ENCODE measurements at places on chromosomes 16 and 17.
A peak's percentile ranks its signal among the peaks of the same experiment; 100 is the strongest.

DNA sequence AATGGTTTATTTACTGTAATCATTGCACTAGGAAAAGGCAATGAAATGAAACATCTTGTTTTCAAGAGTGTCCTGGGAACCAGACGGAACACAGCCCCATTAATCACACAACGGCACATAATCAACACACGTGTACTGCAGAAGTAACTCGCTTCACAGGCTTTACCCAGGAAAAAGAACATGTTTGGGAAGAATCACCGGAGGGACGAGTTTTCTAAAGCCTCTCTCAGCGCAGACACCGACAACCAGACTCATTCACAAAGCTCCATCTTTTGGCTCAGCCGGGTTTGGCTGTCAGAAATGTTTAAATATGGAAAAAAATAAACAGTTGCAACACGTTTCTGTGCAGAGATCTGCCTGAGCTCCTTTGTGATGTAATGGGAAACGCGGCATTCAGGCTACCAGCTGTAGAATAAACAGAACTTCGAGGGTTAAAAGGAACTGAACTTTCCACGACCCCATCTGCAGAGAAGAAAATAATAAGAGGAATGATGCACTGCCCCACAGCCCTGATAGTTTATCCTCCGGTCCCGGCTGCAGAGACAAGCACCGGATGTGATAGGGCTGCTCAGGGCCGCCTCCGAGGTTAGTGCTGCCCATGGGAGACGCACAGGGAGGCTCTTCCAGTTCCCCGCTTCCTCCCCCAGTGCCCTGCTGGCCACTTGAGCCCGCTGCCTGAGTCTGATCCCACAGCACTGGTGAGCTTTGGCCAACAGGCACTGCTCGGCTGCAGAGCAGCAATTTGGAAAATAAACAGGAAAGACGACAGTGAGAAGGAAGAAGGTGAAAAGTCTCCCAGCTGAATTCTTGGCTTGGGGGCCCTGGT is 119.8 kb downstream of the HIC1 start:
- DNase-seq, result peak; percentile 94

DNA sequence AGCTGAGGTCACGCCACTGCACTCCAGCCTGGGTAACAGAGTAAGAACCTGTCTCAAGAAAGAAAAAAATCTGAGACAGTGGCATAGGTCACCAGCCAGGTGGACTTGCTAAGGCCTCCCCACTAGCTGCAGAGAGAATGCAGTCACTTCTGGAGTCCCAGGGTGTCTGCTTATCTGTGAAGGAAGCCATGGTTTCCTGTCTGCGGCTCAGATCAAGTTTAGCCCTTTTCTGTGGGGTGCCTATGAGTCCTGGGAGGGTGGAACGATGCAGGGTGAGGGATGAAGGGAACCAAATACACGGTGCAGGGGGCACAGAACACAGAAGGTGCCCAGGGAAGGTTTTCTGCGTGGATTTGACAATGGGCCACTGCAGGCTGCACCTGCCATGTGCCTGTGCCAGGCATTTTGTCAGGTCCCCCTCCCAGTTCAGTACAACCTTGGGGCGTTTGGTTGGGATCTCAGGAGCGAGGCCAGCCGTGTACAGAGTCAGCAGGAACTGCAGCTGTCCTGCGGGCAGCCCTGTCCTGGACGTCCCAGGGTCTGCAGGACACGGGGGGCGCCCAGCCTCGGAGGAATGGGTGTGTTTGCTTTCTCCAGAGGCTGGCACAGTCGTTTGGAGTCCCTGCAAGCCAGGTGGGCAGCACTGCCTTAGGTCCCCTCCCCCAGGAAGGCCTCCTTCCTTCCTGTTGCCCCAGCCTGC is 41.8 kb downstream of the RAB11FIP4 start:
- no peak for DNase-seq

- peak; percentile 55 for DNase-seq
Measured at GRCh38 chr17:41792845-41793783, 6.6 kb upstream of the JUP start.

DNA sequence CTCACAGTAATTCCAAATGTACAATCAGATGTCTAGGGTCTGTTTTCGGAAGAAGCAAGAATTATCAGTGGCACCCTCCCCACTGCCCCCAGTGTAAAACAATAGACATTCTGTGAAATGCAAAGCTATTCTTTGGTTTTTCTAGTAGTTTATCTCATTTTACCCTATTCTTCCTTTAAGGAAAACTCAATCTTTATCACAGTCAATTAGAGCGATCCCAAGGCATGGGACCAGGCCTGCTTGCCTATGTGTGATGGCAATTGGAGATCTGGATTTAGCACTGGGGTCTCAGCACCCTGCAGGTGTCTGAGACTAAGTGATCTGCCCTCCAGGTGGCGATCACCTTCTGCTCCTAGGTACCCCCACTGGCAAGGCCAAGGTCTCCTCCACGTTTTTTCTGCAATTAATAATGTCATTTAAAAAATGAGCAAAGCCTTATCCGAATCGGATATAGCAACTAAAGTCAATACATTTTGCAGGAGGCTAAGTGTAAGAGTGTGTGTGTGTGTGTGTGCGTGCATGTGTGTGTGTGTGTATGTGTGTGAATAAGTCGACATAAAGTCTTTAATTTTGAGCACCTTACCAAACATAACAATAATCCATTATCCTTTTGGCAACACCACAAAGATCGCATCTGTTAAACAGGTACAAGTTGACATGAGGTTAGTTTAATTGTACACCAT is 59.7 kb downstream of the HLF start:
- no peak for DNase-seq

GRCh38 chr16:19084139-19084538 is 16.7 kb downstream of the COQ7 start:
- DNase-seq, result no peak

DNA sequence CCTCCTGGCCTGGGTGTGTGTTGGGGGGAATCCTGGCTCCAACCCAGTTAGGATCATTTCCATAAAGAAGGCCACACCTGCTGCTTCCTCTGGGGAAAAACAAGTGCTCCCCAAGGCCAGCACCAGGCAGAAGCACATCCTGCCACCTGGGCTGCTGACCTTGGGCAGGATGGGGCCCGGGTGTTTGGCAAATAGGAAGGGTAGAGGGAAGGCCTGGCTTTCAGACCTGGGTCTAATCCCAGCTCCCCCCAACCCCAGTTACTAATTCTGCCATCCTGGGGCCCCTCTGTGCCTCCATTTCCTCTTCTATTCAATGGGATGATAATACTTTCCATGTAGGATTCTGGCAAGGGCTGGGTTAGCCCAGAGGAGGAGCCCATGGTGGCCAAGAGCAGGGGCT is 3.0 kb upstream of the NLRC5 start:
- DNase-seq, result no peak

DNA sequence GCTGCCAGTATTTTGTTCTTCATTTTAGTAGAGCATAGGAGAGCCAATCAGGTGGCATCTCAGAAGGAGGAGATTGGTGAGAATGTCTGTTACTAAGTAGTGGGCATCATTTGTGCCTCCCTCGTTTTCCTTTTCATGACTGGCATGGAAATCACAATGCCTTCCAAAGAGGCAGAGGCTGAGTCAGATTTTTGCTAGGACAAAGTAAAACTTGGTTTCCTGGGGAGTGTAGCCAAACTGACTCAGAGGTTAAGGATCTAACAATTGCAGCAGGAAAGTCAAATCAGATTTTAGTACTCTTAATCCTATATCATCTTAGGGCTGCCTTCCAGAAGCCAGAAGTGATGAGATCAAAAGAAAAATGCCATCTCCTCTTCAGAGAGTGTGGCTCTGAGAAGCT is 138.7 kb downstream of the ANKFN1 start:
- peak; percentile 71 for DNase-seq

DNA sequence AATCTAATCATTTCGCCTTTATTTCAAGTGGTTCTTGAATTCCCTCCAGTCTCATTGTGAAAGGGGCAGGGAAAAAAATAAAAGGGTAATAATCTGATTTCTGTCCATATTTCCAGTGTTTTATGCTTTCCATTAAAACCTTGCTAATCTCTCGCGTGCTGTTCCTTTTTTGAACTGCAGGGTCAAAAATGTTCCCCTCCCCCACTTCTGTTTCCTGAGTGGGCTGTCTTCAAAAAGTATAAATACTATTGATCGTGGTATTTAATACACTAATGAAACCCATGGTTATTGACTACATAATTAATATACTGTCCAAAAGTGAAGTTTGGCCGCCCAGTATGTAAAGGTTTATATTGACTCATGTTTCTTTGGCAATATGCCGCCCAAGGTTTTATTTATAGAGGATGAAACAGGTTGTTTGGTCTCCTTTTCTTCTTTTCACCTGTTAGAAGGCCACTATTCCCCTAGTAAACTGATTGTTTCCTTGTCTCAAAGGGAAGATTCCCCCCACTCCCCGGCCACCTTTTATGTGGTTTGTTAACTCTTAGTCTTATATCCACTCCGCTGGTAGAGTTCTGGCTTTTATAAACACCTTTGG is 69.7 kb downstream of the RPA1 start:
- no peak for DNase-seq

DNA sequence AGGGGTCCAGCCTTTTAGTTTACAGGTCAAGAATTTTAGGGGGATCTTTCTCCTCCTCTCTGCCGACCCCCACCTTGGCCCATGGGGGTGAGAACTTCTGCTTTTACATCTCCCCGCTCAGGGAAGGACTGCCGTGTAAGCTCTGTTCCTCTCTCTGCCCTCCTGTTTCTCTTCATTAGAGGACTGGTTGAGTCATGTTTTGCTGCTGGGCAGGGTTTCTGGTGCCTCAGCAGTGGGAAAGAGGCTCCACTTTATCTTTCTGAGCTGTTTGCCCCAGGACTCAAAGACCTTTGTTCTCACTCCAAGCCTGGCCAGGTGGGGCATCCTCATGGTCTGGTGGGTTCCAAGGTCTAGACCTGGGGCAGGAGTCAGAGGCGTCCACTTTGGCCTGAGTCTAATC is 93.0 kb downstream of the UTP18 start:
- no peak for DNase-seq

GRCh38 chr16:30166202-30166902 is 17.1 kb upstream of the CORO1A start:
- DNase-seq, result no peak

GRCh38 chr17:59374612-59375011 is 43.2 kb downstream of the YPEL2 start:
- no peak for DNase-seq

GRCh38 chr17:29593591-29594518 is 923 bp downstream of the ANKRD13B start:
- no peak for DNase-seq

DNA sequence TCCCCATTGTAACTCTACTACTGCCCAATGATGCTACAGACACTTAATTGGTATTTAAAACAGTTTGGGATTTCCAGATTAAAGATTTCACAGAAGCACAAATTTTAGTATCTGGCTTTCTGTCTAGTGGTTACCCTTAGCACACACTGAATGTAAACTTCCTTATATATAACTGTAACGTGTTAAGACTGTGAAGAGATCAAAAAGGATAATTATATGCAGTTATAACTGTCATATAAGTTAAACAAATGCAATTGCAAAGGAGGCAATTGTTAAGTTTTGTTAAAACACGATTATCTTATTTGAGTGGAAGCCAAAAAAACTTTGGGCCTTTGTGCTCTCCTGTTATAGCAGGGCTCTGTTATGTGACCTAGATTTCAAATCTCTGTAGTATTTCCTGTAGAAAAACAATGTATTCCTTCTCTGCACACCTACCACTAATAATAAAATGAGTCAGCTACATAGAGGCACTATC is 147.9 kb downstream of the STXBP4 start:
- no peak for DNase-seq

- no peak for DNase-seq
Measured at GRCh38 chr17:18937981-18938691, 13.8 kb upstream of the SLC5A10 start.

GRCh38 chr17:82244413-82245133 is 15.7 kb downstream of the SLC16A3 start:
- DNase-seq, result no peak

DNA sequence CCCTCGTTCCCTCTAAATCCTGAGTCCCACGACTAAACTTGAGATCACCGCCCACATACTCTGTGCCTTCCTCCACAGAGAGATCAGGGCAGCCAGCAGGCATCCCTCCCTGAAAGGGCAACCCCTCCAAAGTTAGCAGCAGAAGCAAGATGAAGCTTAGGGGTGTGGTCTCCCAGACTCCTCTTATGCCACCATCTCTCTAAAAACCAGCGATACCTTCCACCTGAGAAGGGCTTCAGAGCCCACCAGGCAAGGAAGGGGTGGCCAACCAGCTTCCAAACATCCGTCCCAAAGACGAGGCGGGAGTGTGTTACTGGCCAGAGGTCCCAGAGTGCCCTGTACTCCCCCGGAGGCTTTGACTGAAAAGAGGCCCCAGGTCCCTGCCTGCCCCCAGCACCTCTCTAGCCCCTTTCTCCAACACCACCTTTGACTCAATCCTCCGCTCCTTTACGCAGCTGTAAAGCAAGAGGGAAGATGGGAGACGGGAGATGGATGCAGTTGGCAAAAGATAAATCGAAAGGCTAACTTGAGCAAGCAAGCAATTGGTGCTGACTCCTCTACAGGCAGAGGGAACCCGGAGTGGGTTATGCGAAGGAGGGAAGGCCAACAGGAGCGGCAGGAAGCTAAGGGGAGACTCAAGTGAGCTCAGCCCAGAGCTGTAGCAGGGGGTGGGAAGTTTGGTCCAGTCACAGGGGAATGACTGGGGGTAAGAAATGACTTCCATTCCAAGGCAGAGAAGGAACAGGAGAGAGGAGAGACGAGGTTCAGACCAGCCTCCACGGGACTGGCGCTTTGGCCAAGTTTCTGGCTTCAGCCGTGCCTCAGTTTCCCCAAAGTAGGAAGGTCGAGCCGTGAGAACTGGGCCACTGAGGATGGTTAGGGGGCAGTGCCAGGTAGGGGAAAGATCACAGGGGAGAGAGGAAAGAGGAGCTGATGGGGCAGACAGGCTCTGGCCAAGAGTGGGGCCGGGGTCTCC is 1.0 kb downstream of the ST3GAL2 start:
- peak; percentile 55 for DNase-seq

DNA sequence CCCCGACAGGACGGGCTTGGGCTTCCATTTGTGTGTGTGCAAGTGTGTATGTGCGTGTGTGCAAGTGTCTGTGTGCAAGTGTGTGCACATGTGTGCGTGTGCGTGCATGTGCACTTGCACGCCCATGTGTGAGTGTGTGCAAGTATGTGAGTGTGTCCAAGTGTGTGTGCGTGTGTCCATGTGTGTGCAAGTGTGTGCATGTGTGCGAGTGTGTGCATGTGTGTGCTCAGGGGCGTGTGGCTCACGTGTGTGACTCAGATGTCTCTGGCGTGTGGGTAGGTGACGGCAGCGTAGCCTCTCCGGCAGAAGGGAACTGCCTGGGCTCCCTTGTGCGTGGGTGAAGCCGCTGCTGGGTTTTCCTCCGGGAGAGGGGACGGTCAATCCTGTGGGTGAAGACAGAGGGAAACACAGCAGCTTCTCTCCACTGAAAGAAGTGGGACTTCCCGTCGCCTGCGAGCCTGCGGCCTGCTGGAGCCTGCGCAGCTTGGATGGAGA is 23.1 kb upstream of the ITGAX start:
- DNase-seq, result no peak

DNA sequence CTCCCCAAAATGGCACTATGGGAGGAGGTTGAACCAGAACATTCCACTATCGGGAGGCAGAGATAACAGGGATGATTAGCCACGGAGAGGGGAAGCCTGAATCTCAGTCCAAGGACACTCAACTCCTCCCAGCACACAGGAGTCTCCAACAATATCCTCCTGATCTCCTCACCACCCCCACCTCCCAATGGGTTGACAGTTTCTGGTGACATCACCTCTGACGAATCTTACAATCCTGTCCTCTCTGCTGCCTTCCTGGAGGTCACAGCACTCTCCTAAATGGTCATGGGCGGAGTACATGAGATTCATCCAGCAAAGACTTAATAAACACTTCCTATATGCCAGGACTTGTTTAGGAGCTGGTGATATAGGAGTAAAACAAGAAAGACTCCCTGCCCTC is 80.9 kb downstream of the SLC6A2 start:
- DNase-seq, result no peak

- DNase-seq, result no peak
Measured at GRCh38 chr17:78510141-78511075, 66.8 kb downstream of the DNAH17 start.

GRCh38 chr17:77529328-77529650 is 388.5 kb downstream of the SEC14L1 start:
- no peak for DNase-seq
